ENCODE measurements at places on chromosomes 4 and X. TPM values are rescaled to one million over a fixed set of nuclear protein-coding genes. Genes with fewer than 3 reads are reported as not detected.

ODAM gene
- total RNA-seq: not detected

COL4A5 gene
- 28.6 TPM for total RNA-seq

BTK gene
- 0.17 TPM for total RNA-seq

XIAP gene
- total RNA-seq: 11.1 TPM

CXorf65 gene
- not detected for total RNA-seq

GPC3 gene
- 39.1 TPM for total RNA-seq

CXCL11 gene
- total RNA-seq: not detected

OPRPN gene
- total RNA-seq: not detected

PDLIM5 gene
- total RNA-seq: 25.6 TPM

OTUD6A gene
- total RNA-seq: not detected

BEND2 gene
- not detected for total RNA-seq

POLR2B gene
- total RNA-seq: 84.1 TPM

CACNA1F gene
- total RNA-seq: not detected

FOXP3 gene
- total RNA-seq: not detected
